ENCODE measurements at places on chromosomes 7 and 10. TPM values are rescaled to one million over a fixed set of nuclear protein-coding genes. Genes with fewer than 3 reads are reported as not detected.

OR6B1 gene
- total RNA-seq: not detected

DNA sequence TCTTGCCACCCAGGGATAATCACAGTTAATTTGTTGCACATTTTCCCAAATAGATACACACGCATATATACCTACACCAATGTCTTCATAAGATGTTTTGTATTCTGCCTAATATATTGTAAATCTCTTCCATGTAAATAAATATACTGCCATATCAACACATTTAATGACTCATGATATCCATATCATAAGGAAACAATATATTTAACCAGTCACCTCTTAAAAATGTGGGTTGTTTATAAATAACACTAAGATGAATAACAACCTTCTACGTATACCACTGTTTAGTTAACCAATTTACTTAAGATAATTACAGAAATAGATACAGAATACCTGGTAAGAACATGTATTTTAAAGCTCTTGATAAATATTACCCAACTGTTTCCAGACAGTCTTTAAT, 38.2 kb downstream of the ELAPOR2 start:
- DNase-seq: no peak

DNA sequence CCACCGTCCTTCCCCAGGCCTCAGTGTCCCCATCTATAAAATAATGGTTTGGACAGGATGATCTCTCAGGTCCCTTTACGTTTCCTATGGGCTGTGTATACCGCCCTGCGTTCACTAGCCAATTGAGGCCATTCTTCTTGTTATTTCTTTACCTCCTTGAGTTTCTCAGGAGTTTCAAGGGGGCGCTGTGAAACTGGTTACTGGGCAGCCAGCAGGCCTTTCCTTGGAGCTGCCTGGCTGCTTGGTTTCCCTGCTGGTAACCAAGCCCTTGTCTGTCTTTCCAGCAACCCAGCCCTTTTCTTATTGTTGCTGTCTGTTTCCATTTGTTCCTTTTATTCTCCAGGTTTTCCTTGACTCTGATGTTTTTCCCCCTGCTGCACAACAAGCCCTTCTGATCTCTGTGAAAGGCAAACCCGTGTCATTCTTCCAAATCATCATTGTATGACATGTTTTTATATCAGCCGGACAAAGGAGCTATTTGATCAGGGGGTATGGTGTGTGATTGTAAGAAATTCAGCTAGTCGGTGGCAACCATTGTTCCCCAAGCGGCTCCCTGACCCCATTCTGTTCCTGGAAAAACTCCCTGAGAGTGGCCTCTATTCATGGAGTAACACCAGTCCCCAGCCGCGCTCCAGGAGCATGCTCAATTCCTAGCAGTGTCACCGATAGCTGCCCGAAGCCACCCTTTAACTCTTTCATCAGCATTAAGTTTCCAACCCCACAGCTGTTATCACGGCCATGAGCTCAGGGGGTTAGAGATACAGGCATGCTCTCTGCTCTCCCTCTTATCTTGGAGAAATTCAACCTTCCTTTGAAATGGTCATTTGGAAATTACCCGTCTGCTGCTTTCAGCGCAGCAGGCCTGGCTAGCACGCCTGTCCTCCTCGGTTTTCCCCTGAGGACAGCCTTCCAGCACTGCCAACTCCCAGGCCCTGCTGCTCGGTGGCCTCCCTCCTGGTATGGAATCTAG, 26.6 kb downstream of the FGF8 start:
- no peak for DNase-seq

GRCh38 chr10:13347500-13348156, 465 bp downstream of the SEPHS1 start:
- no peak for DNase-seq

PKD1L1 gene
- 0.80 TPM for total RNA-seq

- DNase-seq: no peak
These were observed 10.1 kb upstream of the ADAP1 start for GRCh38 chr7:964401-965231.

GRCh38 chr7:154757756-154758155, 245.2 kb downstream of the PAXIP1 start:
- DNase-seq: no peak

DNA sequence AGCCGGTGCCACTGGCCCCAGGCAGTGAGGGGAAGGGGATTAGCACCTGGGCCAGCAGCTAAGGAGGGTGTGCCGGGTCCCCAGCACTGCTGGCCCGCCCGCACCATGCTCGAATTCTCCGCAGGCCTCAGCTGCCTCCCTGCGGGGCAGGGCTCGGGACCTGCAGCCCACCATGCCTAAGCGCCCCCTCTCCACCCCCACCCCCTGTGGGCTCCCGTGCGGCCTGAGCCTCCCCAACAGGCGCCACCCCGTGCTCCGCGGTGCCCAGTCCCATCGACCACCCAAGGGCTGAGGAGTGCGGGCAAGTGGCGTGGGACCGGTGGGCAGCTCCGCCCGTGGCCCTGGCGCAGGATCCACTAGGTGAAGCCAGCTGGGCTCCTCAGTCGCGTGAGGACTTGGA, 144.8 kb upstream of the CDCA7L start:
- DNase-seq: no peak

DNA sequence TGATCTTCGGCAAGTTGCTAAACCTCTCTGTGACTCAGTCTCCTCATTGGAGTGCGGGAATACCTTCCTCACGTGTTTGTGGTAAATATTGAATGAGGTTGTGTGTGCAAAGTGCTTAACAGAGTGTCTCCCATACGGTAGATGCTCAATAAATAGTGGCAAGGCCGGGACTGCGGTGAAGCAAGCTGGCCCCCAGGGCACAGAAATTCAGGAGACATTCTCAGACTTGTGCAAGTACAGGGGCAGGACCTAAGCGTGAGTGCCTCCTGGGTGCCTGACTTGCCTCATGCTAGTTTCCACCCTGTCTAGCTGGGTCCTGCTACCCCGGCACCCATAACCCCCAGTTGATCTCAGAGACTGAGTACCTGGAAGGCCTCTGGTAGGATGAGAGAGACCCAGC, 97.8 kb downstream of the CDH23 start:
- no peak for DNase-seq

GRCh38 chr10:119488675-119489074, 53.8 kb downstream of the RGS10 start:
- no peak for DNase-seq

SLC26A4 gene
- 0.17 TPM for total RNA-seq

- DNase-seq: no peak
These were observed 21.0 kb downstream of the GRB10 start for GRCh38 chr7:50761713-50762112.

GRCh38 chr7:45670227-45670626, 96.1 kb downstream of the ADCY1 start:
- DNase-seq: peak; percentile 57

- no peak for DNase-seq
These were observed at the start of gene IKZF1 for GRCh38 chr7:50304129-50304910. IKZF1 (plus strand) TSS chr7:50304716; CDS start chr7:50319062, 14,346 bp downstream.

DNA sequence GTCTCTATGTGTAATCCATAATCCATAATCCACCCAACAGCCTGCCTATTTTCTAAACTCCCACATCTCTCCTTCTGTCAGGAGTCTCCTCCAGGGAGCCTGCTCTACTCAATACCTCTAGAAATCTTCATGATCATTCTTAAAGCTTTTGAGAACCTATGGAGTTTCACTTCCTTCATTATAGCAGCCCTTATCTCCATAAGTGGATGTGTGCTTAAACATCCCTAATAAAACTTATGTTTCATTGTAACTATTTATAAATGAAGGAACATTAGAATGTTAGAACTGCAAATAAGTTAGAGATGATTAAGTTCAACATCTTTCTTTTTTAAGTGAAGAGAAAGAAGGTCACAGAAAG, 8.5 kb downstream of the CPED1 start:
- DNase-seq: no peak

GRCh38 chr10:50993771-50994251, 80.5 kb upstream of the PRKG1 start:
- DNase-seq: no peak
